Renal cortical epithelial cell (primary cell): ENCODE measurements at places on chromosomes 4 and X. TPM values are rescaled to one million over a fixed set of nuclear protein-coding genes. Genes with fewer than 3 reads are reported as not detected.

The TRIM75 gene
- not detected in 2 replicates for total RNA-seq

The CLNK gene
- total RNA-seq, result not detected in 2 replicates

The MAGEA9B gene
- total RNA-seq, result not detected in 2 replicates

The DNAAF6 gene
- total RNA-seq, result not detected in 2 replicates

The TCEAL5 gene
- not detected in 2 replicates for total RNA-seq

The HERC5 gene
- total RNA-seq, result 4.9 and 5.7 TPM in 2 replicates

The CCSER1 gene
- total RNA-seq, result 2.4 and 5.7 TPM in 2 replicates

The FSTL5 gene
- total RNA-seq, result 0.05 TPM in 1 of 2 replicates, not detected in the other

The REPS2 gene
- total RNA-seq, result 2.3 and 37.8 TPM in 2 replicates

The PPARGC1A gene
- 2.3 and 62.4 TPM in 2 replicates for total RNA-seq

The PCDH18 gene
- total RNA-seq, result 0.17 and 0.25 TPM in 2 replicates

GRCh38 chr4:181671672-181672071, 571.5 kb upstream of the TENM3 start:
- DNase-seq, result no peak

DNA sequence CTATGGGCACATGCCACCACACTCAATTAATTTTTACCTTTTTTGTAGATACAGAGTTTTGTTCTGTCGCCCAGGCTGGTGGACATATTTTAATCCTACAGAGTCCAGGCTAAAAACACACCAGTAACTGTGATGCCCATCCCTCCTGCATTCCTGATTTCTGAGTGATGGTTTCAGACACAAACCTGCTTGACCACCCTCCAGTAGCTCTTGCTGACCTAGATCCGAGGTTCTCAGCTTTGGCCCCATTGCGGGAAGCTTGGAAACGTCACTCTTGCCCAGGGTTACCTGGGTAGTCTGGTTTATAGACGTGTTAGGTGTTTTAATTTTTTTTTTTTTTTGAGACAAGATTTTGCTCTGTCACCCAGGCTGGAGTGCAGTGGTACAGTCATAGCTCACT, 7.5 kb downstream of the CD99 start:
- no peak for DNase-seq

DNA sequence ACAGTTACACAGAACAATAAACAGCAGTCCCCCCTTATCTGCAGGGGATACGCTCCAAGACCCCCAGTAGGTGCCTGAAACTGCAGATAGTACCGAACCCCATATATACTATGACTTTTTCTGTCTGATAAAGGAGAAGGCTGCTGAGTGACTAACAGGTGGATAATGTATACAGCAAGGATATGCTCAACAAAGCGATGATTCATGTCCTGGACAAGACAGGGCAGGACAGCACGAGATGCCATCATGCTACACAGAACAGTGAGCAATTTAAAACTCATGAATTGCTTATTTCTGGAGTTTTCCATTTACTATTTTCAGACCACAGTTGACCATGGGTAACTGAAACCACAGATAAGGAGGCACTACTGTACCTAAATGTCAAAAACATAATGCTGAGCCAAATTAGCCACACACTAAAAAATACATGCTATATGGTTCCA, 76.1 kb downstream of the MANBA start:
- peak; percentile 41 for DNase-seq

DNA sequence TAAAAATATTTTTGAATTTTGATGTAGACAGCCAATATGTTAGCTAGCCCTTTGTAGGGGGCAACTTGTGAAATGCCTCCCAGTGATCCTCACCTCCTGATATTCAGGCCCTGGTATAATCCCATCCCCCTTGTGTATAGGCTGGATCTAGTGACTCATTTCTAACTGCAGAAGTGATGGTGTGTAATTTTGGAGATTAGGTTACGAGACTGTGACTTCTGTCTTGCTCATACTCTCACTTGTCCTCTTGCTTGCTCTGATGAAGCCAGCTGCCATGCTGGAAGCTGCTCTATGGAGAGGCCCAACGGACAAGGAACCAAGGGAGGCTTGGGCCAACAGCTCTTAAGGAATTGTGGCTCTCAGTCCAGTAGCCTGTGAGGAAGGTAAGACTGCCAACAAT, 61.7 kb downstream of the GPR82 start:
- peak; percentile 9 for DNase-seq

- no peak for DNase-seq
These were observed 55.3 kb upstream of the TECRL start for GRCh38 chr4:64464581-64464980.

DNA sequence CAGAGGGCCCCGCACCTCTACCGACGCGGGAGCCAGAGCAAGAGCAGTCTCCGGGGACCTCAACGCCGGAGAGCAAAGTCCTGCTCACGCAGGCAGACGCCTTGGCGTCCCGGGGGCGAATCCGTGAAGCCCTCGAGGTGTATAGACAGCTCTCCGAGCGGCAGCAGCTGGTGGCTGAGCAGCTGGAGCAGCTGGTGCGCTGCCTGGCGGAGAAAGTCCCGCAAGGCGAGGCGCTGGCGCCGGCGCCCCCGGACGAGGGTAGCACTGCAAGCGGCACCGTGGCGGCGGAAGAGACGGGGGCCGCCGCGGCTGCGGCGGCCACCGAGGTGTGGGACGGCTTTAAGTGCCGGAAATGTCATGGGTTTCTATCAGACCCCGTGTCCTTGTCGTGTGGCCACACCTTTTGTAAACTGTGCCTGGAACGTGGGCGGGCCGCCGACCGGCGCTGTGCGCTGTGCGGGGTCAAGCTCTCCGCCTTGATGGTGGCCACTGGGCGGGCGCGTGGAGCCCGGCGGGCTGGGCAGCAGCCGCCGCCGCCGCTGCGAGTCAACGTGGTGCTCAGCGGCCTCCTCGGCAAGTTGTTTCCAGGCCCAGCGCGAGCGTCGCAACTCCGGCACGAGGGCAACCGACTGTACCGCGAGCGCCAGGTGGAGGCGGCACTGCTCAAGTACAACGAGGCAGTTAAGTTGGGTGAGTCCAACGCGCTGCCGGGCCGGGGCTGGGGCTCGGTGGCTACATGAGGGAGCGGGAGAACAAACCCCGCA, 672 bp downstream of the LONRF3 start:
- DNase-seq, result no peak

DNA sequence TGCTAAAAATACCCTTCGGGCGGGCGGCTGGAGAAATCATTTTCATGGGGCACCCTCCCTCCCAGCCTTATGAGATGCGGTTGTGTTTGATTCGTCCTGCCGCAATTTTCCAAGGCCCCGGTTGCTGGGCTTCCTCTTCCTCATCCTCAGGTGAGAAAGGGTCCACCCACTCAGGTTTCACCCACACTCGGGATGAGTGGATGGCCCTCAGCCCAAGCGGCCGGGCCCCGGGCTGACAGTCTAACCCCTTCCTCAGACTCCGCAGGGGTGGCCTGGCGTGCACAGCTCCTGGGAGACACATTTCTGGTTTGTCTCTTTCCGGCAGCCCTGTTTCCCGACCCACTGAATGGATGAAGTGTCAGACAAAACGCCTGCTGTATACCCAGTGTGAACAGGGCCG, 116.5 kb upstream of the LRPAP1 start:
- DNase-seq, result no peak

- no peak for DNase-seq
These were observed 113.0 kb upstream of the AADAT start for GRCh38 chr4:170202721-170203120.

DNA sequence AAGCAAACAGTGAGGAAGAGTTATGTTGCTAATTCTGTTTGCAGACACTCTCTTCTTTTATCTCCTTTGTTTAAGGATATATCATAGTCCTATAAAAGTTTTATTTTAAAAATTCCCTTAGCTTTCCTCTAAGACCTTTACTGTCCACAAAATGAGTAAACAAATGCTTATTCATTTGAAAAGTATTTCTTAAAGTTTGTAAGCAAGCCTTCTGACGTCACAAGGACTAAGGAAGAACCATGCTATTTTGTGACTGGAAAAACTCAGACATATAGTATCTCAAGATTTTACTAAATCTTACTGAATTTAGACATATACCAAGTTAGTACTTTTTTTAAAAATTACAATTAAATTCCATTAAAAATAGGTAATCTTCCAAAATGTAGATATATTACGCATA, 5.2 kb upstream of the RBMXL3 start:
- DNase-seq, result no peak

DNA sequence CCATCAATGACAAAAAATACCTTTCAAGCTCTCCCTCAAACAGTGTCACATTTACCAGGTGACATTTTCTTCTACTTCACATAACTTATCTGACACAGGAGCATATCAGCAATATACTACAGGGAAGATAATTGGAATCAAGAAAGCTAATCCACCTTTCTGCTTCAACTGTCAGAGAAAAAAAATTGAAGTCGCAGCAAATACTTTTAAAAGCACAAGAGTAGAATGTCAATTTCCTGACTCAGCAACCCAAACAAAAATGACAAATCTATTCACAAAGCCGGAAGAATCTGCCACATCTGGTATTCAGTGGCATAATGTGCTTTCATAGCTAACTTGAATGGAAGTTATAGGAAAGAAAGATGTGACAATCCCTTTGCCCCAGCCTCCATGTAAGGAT, 36.7 kb downstream of the AGA start:
- peak; percentile 24 for DNase-seq

GRCh38 chr4:6887591-6888371, 21.8 kb upstream of the TBC1D14 start:
- DNase-seq, result no peak

DNA sequence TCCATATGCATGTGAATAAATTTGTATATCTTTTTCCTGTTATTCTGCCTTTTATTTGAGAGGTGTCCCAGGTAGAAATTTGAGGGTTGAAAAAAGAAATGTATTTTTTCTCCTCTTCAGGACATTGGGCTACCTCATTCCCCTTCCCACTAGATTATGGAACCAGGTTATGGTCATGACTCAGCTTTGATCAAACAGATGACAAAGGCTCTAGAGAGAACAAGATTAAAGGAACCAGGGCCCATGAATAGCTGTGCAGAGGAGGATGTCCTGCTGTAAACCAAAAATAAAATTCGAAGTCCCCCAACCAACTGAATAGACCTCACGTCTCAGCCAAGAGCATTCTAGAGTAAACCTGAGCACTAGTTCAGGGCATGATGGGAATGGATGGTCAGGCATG, 313.2 kb downstream of the RAPGEF2 start:
- DNase-seq, result no peak

DNA sequence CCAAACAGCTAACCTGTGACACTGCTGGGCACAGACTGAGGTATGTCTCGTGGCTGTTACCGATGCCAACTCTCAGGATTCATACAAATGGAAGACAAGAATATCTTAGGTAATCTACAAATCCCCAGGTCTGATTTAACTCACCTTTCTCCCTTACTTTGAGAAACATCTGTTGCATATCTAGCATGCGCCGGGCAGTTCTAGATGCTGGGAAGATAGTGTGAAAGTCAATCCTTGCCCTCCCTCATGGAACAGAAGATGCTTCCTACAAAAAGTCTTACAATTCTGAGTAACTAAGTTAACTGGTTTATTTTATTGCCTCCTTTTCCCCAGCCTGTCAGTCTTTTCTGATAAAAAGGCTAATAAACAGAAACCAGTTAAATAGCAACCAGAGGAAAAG, 212.2 kb upstream of the FAT1 start:
- DNase-seq, result peak; percentile 32

DNA sequence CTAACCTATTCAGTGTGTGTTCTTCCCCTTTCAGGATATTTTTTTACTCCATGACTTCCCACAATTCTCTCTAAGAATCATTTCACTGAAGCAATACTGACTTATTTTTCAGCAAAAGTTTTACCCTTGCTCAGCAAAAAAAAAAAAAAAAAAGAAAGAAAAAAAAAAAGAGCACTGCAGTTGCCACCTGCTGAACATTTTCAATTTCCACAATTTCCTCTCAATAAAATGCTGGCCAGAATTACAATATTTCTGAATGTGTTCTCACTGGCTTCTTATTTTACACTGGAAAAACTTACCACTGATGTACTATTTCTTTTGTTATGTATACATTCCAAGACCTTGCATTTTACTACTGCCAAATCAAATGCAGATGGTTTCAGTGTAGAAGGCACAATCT, 210.4 kb downstream of the PAPSS1 start:
- DNase-seq, result no peak

DNA sequence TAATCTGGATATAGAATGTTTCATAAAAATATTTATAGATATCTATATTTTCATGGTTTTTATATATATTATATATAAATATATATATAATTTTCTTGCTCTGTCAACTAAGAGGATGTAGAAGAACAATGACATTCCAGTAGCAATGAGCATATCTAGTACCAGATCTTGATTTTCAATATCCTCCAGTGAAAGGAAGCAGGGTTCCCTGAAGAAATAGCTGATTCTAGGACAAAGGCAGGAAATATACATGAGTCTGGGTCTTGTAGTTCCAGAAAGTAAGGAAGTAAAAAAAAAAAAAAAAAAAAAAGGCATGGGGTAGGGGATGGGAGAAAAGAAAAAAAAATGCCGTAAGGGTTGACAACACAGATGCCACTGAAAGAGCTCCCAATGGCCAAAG, 241.4 kb downstream of the RASL11B start:
- DNase-seq, result no peak

GRCh38 chr4:185773419-185773818, 38.6 kb downstream of the SORBS2 start:
- DNase-seq, result no peak

DNA sequence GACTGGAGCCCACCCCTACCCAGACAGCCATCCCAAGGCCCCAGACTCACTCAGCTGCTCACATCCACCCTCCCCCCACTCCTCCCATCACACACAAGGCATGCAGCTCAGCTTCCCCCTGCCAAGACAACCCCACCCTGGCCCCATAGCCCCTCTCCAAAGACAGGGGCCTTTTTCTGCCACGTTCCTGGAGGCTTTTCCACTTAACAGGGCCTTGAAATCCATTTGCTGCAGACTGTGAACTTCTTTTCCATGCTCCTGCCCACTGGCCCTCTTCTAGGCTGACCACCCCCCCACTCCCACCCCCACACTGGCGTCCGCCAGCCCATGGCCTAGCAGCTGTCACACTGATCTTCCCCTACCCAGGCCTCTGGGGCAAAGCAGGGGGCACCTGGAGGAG, 76.0 kb downstream of the PJA1 start:
- DNase-seq, result no peak

DNA sequence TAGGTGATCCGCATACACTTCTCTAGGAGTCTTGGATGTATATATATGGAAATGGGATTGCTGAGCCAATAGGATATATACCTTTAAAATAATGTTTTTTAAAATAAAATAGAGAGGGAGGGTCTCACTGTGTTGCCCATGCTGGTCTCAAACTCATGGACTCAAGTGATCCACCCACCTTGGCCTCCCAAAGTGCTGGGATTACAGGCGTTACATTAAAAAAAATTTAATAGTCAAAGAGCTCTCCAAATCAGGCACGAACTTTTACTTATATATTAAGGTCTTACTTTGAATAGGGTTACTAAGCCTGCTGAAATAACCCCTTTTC, 109.0 kb downstream of the GNL3L start:
- DNase-seq, result no peak
